ENCODE measurements at places on chromosomes 4 and X.

DNA sequence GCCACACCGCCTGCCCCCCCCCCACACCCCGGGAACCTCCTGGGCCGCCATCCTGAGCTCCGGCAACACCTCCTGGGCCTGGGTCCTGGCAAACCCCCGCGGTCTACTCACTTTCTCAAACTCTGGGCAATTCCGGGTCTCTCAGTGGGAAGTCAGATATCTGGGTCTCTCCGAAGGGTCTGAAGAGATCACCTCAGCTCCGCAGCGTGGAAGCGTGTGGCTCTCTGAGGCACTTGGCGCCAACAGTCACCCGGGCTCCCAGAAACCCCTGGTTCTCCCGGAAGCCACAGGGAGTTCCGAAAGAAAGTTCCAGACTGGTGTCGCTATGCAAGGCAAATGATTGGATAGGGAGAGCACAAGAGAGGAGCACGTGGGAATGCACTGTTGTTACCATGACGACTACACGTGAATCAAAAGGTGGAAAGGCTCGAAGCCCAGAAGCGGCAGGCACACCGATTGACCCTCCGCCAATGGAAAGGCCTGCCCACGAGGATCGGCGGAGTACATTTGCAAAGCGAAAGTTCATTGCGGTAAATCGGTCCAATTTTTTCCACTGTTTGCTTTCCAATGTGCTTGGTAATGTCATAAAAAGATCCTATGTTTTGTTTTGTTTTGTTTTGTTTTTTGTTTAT lies at the start of gene PNMA6E:
Gene PNMA6E (minus strand): TSS at position 218 of the 632 bp plus-strand sequence. CDS start 2,501 bp downstream, outside the sequence.
- no peak for DNase-seq

DNA sequence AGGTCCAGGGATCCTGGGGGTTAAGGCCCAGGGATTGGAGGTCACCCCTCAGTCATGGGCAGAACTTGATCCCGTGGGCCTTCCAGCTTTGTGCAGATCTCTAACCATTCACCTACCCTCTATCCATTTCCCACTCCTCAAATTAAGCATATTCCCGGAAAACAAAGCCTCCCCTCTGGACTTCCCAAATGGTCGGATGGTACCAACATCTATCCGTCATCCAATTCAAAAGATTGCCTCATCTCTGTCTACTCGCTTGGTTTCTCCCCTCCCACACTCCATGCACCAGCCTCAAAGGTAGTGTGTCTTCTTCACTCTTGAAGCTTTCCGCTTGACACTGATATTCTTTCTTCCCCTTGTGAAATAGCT lies 473 bp upstream of the BCLAF3 start:
- no peak for DNase-seq

GRCh38 chr4:160142579-160142978 lies 1039.7 kb downstream of the RAPGEF2 start:
- no peak for DNase-seq

GRCh38 chr4:69054578-69055200 lies 41.6 kb upstream of the UGT2B7 start:
- DNase-seq, result peak; percentile 84

GRCh38 chr4:141814499-141814898 lies 178.1 kb downstream of the IL15 start:
- no peak for DNase-seq

DNA sequence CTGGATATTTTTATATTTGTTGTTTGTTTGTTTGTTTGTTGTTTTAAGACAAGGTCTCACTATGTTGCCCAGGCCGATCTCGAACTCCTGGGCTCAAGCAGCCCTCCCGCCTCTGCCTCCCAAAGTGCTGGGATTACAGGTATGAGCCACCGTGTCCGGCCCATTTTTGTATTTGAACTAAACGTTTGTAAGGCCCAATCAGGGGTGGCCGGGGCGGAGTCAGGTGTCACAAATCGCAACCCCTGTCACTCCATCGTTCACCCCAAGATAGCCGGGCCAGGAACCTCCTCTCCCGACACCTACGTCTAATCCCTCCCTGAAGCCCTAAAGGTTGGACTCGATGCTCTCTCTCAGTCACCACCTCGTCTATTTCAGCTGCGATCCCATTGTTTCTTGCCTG lies 722 bp upstream of the EFHC2 start:
- no peak for DNase-seq

DNA sequence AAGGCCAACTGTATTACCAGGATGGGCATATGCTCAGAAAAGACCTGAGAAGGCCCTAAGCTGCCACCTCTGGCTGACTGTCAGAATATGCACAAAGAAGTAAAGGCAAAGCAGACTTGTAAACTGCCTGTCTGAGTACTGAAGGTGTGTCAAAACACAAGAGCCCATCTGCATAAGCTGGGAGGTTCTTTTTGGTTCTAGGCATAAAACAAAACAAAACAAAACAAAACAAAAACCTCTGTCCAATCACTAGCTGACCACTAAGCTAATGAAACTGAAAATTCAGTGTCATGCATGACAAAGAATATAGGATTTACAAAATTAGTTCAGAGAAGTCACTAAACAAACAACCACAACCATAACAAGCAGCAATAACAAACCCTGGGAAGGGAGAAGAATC lies 20.6 kb downstream of the SH3D19 start:
- DNase-seq, result peak; percentile 21

DNA sequence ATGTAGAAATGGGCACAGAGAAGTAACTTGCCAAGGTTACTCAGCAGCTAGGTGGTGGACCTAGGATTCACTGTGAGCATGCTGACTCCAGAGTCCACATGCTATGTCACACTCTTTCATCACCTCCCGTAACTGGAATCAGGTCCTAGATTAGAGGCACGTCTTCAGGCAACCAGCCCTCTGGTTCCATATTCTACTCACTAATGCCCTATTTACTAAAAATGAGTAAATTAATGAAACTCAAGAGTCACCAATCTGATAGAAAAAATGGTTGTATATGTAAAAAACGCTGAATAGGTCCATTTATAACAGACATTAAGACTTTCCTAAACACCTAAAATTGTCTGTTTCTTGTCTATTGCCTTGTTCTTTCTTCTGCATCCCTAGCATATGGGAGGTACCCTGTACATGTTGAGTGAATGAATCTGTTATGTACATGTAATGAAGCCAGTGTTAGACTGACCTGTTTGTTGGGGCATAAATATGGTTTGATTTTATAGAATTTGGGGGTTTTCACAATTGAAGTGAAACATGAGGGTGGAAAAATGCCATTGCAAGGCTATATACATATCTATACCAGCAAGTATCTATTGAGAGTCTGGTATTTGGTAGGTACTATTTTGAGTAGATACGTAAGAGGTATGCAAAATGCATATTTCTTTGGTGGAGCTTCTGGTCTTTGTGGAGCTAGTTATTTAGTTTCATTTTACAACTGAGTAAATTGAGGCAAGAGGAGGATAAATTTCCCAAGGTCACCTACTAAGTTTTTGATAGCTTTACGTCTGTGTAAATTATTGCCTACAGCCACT lies 7.5 kb upstream of the RUFY3 start:
- DNase-seq, result no peak

DNA sequence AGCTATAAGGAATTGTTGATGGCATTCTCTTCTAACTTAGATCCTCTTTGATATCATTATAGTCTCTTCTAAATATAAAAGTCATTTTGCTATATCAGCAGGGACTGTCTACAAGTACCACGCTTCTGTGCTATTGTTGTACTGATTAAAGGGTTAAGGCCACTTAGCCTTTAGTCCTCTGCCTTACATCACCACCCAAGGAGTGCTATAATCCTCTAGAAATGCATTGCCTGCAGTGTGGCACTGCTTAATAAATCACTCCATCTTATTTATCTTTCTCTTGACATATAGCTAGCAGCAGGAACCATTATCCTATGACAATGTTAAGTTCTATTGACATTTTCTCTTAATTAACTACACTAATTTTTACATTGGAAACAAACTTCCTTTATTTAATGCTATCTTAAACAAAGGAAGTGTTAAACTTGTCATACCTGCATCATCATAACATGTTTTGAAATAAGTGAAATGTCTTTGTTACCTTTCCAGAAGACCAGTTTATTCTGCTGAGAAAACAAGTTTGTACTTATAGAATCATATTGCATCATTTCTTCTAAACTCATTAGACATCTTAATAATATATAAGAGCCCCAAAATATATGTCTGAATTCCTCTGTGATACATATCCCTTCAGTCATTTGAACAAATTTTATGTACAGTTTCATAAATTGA lies 360.9 kb upstream of the ATOH1 start:
- no peak for DNase-seq

GRCh38 chr4:43286137-43286536 lies 393.6 kb downstream of the GRXCR1 start:
- DNase-seq, result no peak

DNA sequence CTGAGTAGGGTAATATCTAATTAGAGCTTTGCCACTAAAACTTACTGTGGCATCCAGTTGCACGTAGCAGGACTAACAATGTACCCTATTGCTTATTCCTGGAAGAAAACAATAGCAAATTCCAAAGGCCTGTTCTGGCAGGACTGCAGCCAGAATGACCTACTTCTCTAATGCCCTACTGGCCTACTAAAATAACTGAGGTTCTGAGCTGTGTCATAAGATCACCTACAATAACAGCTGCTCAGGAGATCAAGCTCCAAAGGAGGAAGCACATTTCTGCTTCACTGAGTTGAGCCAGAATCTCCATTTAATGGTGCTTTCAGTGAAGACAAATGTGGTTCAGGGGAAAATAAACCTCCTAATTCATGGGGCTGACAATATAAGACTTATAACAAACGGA lies 42.2 kb upstream of the CXCL8 start:
- DNase-seq, result peak; percentile 83

DNA sequence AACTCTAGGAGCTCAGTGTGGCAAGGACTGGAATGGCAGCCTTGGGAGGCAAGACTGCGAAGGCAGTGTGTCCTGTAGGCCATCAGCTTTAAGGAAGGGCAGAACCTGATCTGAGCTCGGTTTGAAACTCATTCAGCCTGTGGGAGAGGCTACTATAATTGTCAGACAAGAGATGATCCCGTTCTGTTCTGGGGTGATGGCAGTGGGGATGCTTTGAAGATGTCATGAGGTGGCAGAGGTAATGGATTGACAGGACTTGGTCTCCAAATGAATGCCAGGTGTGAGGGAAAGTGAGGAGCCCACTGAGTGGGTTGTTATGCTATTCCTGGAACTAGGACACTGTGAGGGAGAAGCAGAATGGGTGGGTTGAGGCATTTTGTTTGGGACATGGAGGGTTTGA lies 144.9 kb downstream of the PJA1 start:
- no peak for DNase-seq

- DNase-seq, result no peak
These were observed 325.5 kb downstream of the PCDH18 start for GRCh38 chr4:137206781-137207180.

GRCh38 chr4:78167510-78167909 lies 110.4 kb downstream of the FRAS1 start:
- DNase-seq, result no peak

- no peak for DNase-seq
These were observed 105.9 kb downstream of the TEX13A start for GRCh38 chrX:105114554-105115130.

DNA sequence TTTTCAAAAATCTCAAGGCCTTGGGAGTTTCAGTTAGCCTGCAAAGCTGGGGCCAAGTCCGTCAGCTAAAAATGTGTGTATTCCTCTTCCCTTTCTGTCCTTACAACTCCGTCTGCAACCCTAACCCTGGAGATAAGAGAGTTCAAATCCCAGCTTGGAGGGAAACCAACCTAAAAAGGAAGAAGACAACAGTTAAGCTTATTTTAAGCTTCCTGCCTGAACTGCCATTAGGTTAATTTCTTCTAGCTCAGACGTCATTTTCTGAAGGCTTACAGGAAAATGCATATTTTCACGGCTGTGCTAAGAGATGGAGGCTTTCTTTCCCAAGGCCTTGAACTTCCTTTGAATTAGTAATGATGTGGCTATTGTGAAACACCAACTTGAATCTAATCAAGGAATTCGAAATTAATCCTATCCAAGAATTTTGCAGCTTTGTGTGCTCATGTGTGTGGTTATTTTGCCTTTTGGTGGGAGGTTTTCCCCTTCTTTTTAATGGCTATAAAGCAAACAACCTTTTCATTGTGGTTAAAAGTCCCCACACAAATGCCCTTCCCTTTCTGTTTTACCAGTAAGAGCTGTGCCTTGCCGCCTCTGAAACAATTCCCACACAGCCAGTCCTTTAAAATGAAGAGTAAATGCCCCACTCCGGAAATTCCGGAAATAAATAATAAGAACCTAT lies 103.5 kb downstream of the IRF2 start:
- DNase-seq, result peak; percentile 50

DNA sequence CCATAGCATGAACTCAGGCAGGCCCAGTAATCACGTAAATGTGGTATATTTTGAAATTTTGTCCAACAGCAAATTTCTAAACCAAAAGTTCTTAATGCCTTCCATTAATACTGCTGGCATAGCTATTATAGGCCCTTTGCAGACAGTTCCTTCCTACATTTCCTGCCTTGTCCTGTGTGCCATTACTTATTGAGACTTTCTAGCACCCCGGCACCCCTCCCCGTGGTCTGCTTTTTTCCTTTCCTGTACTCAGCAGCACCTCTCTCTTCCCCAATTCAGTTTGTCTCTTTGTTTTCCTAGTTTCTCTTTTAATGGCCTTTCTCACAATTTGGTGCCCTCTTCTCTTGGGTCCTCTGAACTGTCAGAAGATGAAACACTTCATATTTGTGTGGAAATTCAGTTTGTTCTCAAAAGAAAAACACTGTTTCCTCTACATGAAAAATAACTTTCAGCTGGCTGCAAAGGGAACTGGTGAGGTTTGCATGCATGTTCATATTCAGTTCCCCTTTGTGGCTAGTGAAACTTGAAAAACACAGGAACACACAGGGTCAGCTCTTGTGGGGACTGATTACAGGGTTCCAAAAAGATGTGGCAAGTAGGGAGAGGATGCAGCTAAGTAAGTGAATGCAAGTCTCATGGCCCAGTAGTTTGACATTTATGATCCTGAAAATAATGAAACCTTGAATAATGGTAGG lies 17.1 kb downstream of the GPR34 start:
- no peak for DNase-seq

DNA sequence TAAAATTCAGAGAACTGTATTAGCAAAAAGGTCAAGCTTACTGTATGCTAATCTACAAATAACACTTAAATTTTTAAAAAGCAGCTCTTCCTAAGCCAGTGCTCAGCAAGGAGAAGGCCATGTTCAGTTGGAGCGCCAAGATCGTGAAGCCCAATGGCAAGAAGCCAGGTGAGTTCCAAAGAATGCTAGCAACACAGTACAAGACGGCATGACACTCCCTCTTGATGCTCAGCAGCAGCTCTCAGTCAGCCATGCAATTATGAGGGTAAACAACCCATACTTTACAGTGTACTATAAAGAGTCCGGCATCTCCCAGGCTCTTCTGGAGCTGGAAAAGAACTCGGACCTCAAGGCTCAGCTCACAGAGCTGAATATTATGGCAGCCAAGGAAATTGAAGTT lies 34.9 kb downstream of the STX18 start:
- no peak for DNase-seq

DNA sequence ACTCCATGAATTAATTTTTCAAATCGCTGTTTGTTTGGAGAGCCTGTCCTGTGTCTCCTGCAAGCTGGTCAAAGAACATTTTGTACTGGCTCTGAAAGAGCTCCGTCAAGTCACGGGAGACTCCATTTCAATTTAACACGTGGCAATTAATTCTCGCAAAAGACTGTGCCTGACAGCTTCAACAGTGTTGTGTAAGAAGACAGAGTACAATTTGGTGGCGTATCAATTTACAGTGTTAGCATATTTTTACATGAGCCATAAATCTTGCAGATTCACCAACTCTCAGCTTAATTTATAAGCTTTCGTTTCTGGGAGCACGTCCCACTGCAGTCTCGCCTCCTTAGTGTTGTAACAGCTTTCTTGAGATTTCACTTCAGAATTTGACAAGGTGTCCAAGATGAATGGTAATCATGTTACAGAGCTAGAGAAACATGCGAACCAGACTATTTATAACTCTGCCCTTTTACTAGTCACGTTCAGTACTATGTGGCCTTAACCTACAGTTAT lies 70.8 kb downstream of the RWDD4 start:
- DNase-seq, result no peak

GRCh38 chrX:20968996-20969395 lies 405.2 kb upstream of the CNKSR2 start:
- peak; percentile 2 for DNase-seq

All from astrocyte of the spinal cord (primary cell).